Retina (tissue), 1 donor: ENCODE measurements at places on chromosomes 6 and 20.

DNA sequence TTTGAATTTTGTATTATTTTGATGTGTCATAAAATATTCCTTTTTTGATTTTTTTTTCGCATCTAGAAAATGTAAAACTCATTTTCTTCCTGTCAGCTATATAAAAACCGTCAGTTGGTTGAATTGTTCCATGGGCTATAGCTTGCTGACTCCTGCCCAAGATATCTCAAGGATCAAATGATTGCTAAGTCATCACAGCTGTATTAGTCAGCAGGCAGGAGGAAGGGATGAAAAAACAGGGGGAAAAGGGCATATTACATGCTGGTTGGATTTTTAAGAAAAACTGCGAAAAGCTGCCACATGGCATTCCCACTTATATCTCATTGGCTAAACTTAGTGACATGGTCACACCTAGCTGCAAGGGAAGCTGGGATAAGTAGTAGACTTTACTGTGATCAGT is 569.9 kb downstream of the BCKDHB start:
- DNase-seq, result no peak

- no peak for DNase-seq
Observed at GRCh38 chr20:39289831-39290230, 327.7 kb downstream of the DHX35 start.

GRCh38 chr6:40719671-40720374 is 132.7 kb upstream of the LRFN2 start:
- DNase-seq, result no peak

- peak; percentile 71 for DNase-seq
Observed at GRCh38 chr6:75204959-75205775, 686 bp downstream of the COL12A1 start.

DNA sequence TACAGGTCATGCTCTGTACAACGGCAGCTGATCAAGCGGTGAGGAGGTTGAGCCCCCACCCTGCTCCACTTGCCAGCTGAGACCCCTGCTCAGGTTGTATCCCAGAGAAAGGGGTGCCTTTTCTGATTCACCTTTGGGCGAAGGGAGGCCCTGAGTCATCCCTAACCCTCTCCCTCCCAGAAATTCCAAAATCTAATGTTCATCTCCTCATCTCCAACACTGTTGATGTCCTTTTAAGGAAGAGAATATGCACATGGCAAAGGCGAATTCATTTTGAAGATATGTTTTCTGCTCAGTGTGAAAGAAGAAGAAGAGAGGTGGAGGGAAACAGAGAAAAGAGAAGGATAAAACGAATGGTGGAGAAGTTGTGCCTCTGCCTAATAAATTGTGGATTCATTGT is 120.5 kb downstream of the SCML4 start:
- no peak for DNase-seq

- no peak for DNase-seq
Observed at GRCh38 chr20:25608774-25609173, 15.0 kb downstream of the NANP start.

GRCh38 chr6:56091159-56091869 is 156.1 kb downstream of the COL21A1 start:
- no peak for DNase-seq

DNA sequence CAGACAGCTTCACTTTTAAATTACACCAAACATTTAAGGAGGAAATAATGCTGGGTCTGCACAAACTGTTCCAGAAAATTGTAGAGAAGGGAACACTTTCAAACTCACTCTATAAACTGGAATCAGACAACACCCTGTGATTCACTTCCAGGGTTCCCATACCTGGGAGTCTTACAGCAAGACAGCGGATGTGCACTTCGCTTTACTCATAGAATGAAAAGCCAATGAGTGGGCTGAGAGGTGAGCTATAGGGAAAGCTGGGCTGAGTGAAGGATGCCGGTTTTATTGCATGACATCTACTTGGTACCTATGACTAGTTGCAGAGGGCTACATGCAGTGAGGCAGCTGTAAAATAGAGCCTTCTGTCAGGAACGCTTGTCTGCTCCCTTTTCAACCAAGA is 152.1 kb downstream of the FNDC1 start:
- DNase-seq, result no peak

- no peak for DNase-seq
Observed at GRCh38 chr20:56765172-56766073, 136.3 kb downstream of the TFAP2C start.

- DNase-seq, result no peak
Observed at GRCh38 chr6:72283571-72283970, 338.3 kb upstream of the KCNQ5 start.

DNA sequence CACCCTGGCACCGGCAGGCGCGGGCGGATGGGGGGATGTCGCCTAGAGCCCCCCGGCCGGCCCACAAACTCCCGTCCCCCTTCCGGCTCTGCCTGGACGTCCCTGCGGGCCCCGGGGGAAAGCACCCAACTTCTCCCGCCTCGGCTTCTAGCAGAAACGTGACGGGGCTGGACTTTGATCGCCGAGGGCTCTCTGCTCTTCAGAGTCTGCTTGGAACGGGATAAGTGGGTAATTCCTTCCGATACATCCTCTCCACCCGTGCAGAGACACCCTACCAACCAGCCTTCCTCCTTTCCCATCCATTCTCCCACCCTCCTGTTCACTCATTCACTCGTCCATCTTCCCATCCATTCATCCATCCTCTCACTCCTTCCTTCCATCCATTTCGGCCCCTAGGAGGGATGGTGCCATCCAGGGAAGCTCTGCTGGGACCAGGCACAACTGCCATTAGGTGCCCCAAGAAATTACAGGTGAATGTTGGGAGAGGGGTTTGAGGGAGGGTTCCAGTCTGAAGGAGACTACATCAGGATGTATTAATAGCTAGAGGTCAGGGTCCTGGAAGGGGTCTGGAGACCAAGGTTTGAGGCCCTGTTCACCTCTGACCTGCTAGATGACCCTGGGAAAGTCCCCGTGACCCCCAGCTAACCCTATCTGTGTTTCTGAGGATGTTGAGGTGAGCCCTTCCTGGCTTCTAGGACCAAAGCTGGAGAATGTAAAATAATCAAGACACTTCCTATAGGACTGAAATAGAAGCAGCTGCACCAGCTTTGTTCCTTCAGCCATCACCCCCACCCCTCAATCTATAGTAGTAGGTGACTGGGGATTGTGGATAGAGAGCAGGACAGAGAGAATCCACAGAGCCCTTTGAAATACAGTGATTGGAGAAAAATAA is 538 bp downstream of the TTLL9 start:
- peak; percentile 70 for DNase-seq

DNA sequence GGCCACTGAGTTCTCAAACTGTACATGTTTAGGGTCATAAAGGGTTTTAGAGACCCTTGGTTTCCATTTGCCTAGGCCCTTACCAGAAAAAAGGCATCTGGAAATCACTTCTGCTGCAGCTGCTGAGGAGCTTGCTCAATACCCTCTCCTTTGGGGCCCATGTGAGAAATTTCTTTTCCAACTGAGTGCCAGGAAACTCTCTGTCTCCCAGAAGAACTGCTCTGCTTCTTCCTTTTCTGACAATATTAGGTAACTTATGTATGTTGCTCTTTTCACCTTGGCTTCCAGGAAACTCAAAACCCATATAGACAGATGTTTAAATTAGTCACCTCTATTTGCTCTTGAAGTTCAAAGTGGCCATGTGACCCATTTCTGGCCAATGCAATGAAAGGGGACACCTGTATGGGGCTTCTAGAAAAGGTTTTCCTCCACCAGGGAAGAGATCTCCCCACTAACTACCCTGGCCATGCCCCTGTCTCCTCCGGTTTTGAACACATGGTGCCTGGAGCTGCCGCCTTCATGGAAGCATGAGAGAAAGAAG is 121.6 kb downstream of the PREX1 start:
- DNase-seq, result no peak

GRCh38 chr6:154614101-154614500 is 103.6 kb upstream of the CNKSR3 start:
- DNase-seq, result no peak

DNA sequence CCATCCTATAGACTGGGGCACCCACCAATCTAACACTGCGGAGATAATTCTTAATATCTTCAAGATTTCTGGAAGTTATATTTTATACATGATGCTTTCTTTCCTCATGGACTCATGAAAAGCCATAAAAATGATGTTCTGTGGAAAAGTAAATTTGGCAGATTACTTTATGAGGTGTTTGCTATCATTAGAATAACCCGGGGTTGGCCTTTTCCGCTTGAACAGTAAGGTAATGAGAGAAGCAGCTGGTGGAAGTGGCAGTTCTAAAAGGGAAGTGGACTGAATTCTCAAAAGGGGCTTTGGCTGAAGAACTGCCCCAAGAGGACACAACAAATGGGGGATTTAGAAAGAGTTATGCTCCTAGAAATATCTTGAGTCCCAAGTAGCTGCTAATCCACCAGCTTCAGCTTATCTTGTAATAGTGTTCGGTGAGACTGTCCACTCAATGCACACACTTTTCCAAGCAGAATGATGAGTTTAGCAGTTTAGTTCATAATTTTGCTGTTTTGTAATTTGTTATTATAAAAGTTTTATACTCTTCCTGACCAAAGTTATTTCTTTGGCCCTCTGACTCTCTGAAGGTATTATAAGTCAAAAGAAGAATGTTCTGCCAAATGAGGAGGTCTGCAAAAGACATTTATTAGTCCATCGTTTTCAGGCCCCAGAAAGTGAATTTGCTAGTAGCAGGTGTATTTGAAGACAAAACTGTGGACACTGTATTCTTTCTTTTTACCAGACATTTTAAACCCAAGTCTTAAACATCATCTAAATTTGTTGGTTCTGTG is 2.9 kb downstream of the ISM1 start:
- peak; percentile 11 for DNase-seq

DNA sequence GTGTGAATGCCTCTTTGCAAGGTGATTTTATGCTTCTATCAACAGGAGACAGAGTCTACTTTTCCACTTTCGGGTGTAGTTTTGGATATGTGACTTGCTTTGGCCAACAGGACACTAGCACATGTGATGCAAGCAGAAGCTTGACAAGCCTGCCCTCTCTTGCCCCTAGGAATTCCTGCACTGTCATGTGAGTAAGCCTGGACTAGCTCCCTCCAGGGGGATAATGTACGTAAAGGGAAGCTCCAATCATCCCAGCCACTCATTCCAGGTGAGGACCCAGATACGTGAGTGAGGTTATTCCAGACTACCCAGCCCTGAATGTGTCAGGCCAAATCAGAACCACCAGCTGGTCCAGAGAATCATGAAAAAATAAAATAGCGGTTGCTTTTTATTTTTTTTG is 33.3 kb downstream of the BEND3 start:
- no peak for DNase-seq

- DNase-seq, result peak; percentile 54
Observed at GRCh38 chr20:45798935-45799642, 7.3 kb downstream of the DNTTIP1 start.

GRCh38 chr20:43151901-43152300 is 37.8 kb downstream of the PTPRT start:
- DNase-seq, result no peak

DNA sequence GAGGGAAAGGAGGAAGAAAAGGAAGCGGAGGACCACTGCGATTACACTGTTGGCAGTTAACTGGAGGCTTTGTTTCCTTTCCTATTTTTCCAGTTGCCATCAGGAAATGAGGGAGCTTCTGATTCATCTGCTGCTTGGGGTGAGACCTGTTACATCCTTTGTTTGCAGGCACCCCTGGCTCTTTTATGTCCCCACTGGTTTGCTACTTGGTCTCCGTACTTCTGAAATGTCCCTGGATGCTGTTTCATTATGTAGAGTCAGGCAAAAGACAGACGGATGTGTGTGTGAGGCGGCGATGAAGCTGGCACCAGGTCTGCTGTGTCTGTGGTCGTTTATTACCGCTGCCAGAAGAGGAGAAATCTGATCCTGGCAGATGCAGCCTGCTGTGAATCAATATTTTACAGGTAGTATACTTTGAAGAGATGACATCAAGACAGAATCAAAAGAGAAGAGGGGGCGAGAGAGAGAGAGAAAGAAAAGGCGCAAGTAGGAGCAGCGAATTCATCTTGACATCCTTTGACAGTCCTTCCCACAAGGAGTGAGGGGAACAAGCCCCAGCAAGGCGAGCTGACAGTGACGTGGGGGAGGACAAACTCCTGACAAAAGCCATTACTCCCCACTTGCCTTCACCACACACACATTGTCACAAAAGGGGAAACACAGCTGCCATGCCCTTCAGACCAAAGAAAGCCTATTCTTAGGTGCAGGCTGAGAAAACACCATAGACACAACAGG is 145.9 kb upstream of the FBXL4 start:
- no peak for DNase-seq

GRCh38 chr6:105992315-105992961 is 93.7 kb upstream of the PRDM1 start:
- peak; percentile 96 for DNase-seq
